Naive B cell (primary cell): ENCODE measurements at places on chromosomes 2 and 18.

DNA sequence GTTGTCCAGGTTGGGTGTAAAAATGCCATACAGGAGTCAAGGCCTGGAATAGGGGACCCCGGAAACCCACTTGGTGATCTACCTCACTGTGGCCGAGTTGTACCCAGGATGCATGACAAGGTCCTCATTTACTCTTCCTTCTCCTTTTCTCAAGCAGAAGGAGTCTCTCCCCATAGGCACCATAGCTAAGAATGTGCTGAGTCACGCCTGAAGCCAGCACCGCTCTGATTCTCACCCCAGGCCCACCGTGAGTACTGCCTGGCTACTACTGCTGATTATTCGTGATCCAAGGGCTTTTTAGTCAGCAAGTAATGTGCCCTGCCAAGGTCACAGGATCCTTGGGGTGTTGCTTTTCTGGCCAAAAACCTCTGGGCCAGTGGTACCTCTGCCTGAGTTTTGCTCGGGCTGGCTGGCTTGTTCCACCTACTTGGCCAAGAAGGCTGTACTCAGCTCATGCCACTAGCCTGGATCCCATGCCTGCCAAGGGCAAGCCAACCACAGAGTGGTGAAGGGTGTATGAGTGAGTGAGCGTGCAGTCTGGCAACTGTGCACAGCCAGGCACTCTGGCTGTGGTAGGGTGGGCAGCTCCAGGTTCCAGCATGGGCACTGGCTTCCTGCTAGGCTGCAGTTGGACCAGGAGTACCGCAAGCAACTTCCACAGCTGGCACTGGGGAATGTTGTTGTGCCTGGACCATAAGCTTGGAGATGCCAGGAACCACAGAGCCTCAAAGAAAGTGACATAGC is 650.1 kb upstream of the VRK2 start:
- DNase-seq = no peak

DNA sequence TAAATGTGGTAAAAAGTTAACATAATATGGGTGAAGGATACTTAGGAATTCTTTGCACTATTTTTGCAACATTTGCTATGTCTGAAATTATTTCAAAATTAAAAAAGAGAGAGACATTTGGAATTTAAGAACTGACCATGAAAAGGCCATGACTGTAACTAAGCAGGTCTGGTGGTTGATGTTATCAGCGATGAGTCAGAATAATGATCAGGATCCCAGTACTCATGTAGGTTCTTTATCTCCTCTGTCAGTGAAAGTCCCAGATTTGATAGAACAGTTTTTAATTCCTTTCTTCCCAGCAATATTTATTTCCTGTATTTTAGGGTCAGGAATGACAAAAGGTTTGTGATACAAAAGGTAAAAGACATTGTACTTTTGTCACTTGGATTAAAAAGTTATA is 242.4 kb upstream of the ZNF521 start:
- DNase-seq = no peak

GRCh38 chr2:128315122-128315828 is 3.4 kb downstream of the HS6ST1 start:
- DNase-seq = no peak

- no peak for DNase-seq
Observed at GRCh38 chr2:235131334-235132305, 179.8 kb downstream of the SH3BP4 start.

DNA sequence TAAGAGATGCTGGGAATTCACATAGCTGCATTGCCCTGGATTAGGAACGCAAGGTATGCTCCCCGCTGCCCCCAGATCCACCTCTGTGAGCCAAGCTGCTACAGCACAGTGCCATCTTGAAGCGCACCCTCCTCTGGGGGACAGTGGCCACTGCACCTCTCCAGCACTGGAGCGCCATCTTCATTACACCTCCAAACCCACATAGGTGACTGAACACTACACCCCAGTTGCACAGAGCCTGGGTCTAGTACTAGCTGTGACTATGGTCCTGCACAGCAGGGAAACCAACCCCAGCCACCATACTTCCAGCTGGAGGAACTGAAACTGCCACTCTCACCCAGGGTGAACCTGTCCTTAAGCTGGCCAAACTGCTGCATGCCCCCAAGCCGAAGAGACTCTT is 84.6 kb downstream of the TMEM237 start:
- DNase-seq = no peak

- DNase-seq = no peak
Observed at GRCh38 chr2:3479430-3480320, 39.7 kb downstream of the ADI1 start.

DNA sequence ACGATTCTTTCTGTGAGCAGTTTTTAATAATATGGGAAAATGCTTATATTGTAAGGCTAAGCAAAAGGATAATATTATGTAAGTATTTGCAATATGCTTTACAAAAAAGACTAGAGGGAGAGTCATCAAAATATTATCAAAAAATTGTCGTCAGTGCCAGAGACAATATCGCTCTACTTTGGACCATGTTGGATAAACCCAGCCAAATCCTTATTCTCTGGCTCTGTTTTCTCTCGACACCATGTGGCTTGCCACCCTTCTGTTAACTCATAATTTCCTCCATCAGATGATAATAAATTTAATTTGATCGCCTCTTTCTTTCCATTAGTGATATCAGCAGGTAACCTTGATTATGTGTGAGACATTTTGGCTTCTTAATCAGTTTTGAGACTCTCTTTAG is 129.9 kb downstream of the CDC42EP3 start:
- no peak for DNase-seq

DNA sequence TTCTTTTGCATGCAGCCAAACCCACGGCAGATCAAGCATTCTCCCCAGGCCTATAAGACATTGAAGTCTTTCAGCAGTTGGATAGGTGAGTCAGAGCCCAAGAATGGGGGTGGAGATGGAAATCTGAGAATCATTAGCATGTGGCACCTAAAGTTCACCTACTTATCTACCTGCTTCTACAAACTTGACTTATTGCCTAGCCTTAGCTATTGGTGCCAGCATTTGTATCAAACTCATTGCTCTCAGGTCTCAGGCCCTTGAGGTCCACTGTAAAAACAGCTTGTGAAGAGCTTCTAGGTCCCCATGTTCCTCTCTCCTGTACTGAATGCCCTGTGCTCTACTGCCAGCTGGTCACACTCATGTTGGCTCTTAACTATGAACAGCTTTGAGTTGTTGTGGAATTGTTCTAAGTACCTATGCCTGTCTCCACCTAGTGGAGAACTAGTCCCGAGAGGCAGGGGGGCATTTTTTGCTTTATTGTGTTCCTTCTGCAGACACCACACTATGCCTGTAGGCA is 278.4 kb upstream of the SPRED2 start:
- DNase-seq = peak; percentile 3

GRCh38 chr2:130864830-130865800 is 28.4 kb downstream of the ARHGEF4 start:
- DNase-seq = no peak
